Femur (tissue), 1 donor: ENCODE measurements at places on chromosomes 11 and 22.

DNA sequence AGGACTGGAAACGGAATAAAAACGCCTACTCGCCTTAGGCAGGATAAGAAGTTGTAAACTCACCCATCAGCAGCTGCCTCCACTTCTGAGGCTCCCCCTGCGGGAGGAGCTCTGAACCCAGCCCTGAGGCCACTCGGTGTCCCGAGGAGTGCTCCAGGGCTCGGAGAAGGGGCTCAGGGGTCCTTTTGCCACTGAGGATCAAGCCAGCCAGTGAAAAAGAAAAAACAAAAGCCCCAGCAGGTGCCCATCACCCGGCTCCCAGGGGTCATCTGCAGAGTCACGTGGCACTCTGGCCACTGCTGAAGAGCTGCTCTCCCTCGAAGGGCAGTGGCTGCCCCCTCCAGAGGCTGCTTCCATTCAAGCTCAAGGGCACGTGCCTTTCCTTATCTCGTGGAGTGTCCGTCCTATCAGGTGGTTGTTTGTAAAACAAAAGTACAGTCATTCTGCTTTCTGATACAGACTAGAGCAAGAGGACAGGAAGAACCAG lies 29.0 kb downstream of the NUP50 start:
- DNase-seq, result no peak

DNA sequence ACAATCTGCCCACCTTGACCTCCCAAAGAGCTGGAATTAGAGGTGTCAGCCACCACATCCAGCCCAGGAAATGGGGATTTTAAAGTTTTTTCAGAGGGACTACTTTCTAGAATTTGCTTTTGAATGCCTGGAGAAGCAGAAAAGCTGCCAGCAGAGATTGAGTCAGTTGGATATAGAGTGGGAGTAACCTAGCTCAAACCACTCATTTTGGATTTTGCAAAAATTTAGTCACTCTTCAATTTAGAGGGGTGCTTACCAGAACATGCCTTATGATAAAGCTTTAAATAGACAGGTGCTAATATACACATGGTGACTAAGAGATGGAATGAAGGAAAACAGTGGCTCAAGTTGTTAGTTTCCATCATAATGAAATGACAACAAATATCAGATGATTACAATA lies 26.5 kb upstream of the PSMA1 start:
- no peak for DNase-seq

DNA sequence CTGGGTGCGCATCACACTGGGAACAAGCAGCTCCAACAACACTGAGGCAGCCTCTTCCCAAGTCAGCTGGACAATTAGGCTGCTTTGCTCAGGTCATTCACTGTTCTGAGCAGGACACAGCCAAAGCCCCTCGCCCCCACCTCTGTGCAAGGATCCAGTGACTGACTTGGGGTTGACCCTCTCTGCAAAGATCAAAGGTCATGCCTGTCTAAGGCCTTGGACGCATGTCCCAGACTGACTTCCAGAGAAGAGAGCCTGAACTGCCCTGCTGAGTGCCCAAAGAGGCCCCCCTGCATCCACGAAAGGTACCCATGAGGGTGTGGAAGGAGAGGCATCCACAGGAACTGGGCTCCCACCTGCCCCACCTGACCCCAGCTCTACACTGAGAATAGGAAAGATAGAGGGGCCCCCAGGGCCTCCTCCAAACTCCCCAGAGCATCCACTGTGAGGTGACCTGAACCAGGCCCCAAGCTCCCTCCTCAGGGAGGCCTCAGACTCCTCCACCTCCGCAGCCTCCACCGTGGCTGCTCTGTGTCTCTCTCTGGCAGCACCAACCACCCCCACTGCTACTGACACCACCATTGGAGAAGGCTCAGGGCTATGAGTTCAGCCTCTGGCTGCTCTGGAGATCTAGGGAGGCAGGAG lies 53.5 kb downstream of the IGLL5 start:
- DNase-seq, result peak; percentile 10

DNA sequence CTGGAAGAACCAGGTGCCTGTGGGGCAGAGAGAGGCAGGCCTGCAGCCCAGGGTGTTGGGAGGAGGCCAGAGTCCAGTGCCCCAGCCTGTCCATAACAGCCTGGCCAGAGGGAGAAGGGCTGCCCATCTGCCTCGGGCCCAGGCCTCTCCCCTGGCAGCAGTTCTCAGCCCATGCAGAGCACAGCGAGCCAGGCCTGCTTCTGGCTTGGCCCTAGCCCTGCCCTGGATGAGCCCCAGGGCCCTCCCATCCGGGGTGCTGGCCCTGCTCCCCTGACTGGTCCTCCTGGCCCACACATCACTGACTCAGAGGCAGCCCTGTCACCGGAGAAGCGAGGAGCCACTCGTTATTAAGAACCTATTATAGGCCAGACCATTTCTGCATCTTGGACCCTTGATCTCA lies 19.7 kb upstream of the MYRF start:
- no peak for DNase-seq

DNA sequence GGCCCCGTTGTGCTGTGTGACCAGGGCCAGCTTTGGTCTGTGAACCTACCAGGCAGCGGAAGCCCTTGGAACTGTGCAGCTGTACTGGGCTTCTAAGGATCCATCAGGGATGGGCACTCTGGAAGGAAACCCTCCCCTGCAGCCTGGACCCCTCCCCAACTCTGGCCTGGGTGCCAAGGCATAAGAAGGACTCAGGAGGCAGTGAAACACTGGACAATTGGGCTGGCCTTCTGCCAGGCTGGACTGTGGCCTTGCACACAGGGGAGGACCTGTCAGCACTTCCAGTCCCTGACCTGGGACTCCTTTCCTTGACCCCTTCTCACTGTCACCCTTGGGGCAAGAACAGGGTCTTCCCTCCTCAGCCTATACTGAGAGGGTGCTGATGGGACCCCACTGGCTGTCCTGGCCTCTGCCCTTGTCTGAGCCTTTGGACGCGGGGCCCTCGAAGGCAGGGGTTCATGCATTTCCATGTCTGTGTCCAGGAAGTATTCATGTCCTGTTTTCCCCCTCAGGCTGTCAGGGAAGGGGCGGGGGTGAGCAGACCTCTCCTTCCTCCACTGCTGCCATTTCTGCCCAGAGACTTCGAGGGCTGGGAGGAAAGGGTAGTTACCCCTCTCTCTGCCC lies 39.6 kb downstream of the PDE2A start:
- DNase-seq, result no peak

DNA sequence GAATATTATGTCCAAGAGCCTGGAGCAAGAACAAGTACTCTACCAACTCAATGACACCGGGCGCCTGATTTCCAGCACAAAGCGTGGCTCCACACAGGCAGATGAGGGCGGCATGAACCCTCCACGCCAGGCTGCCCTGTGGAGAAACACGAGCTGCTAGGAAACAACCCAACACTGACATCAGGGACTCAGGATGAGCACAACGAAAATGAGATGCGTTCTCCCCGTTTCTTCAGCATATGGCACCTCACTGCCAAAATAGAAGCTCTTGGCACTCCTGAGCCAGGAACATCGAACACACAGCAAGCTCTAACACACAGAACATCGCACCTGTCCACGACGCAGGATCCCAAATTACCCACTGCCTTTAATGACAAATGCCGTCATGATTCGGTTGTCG lies 68.3 kb downstream of the NCAPD3 start:
- no peak for DNase-seq

DNA sequence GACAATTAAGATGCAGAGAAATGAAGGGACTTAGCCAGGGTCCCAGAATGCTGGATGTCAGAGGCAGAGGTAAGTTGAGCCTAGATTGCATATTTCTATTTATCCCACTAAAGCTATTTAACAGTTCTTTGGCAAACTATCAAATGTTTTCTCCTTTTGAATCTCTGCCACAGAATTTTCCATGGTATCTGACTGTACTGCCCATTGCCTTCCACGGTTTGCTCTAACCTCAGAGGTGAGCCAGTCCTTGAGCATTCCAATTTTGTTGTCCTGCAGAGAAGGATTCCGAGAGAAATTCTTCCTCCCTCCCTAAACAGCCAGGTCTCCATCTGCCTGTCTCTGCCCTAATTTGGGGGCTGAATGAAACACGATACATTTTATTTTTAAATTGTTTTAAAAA lies 368.3 kb upstream of the SYN3 start:
- no peak for DNase-seq

GRCh38 chr11:103486604-103487003 lies 377.4 kb downstream of the DYNC2H1 start:
- no peak for DNase-seq

DNA sequence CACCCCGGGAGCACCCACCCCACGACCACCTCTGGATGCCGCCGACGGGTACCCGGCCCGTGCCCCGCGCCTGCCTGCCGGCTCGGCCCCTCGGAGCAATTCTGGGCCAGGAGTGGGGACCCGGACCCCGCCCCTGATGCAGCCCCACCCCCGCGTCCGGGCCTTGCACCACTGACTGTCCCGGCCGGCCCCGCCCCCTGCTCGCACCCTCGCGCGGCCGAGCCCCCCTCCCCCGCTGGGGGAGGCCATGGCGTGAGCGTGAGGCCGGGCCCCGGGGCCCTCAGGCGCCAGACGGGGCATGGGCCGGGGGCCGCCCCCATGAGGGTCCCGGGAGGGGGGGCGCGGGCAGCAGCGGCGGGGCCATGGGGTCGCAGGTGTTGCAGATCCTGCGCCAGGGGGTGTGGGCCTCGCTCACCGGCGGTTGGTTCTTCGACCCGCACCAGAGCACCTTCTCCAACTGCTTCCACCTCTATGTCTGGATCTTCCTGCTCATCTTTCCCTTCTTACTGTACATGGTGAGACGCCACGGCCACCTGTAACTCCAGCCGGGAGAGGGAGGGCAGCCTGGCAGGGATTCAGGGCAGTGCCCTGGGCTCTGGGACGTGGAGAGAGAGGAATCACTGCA lies 486 bp downstream of the PCNX3 start:
- no peak for DNase-seq

GRCh38 chr11:116646191-116646590 lies 126.6 kb downstream of the BUD13 start:
- no peak for DNase-seq

DNA sequence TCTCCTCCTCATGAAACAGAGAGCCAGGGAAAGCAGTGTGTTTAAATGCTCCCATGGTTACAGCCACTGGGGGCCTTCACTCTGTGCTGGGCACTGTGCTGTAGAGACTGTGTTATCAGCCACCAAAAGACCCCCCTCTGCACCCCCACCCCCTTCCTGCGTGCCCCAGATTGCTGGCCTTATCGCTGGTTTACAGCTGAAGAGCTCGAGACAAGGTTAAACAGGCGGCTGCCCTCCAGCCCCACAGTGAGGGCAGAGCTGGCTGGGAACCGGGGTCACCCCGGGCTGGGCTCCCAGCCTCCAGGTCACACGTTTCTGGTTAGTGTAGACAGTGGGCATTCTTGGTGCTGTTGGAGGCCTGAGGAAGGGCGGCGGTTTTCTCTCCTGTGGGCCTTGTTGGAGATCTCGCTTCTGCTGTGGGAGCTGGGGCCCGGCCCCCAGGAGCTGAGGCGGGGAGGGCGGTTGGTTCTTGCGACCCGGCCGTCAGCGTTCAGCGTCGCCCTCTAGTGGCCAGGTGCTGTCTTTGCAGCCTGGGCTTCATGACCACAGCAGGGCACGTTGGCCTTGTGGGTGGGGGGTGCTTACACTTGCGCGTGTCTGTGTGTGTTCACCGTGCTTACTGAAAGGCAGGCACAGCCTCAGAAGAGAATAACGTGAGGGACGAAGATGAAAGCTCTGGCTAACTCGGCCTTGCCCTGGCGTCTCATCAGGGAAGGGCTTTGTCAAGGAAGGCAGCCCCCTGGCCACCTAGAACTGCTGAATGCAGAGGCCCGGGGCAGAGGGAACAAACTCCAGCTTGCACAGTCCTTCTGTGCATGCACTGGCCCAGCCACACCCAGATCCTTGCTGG lies 40.8 kb downstream of the TBC1D22A start:
- DNase-seq, result no peak

DNA sequence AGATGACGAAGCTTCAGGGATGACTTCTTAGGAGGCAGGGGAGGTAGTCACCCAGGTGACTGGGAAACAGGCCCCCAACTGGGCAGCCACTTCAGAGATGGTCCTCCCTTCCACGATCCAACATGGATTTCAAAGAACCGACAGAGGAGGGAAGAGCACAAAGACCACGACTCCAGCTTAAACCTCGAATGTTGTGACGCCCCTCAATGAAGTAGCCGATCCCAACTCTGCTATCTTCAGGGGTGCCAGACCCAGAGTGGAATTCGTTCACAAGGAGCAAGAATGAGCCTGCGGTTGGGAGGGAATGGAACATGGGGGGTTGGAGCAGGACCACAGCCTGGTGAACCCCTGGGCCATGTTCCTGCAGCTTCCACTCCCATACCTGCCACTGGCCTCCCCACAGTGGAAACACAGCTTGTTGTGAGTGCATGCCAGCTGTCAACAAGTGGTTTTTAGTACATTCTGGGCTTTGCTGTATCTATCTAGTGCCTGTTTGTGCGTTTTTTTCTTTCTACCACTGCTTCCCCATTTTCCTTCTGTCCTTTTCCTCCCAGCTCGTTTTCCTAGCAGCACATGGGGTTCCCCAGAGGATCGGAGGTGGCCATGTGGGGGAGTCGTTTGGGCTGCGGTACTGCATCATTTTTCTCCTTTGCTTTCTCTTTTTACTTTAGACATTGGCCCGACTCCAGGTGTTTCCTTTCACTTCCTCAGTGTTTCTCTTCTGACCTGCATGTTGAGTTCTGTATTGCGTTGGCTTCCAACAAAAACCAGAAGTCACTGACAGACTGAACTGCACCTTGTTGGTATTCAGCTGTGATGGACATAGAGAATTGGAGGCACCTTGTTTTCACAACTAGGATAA lies 65.8 kb downstream of the MORC2 start:
- DNase-seq, result no peak

DNA sequence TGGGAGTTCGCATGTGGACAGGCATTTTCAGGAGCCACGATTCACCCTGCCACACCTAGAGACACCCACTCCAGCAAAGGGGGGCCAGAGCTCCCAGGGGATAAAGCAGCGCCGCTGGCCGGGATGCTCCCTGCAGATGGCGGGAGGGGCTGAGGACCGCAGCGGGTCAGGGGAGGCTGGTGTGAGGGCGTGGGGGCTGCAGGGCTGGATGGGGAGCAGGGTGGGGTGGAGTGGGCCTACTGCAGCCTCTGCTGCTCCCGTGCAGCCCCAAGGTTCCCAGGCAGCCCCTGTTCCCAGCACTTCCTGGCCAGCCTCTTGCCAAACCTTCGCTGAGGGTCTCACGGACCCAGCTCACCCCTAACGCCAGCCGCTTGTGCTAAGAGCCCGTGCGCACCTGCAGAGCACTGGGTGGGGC lies 13.0 kb downstream of the MUC5B start:
- DNase-seq, result peak; percentile 11

DNA sequence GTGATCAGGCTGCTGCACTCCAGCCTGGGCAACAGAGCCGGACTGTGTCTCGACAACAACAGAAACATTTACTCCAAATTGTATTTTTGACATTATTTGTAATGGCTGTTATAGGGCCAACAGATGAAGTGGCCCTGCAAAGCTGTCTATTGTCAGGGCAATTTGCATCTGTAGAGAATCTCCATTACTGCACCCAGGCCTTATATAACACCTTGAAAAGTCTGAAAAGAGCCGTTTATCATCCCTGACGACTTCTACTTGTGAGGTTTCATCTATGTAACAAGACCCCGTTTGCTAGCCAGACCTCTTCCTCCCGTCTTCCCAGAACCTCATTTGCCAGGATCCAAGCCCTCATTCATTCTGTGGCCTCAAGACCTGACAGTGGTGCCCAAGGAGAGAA lies 9.1 kb upstream of the CTTN start:
- DNase-seq, result no peak
